ENCODE measurements at places on chromosomes 1 and 21. TPM values are rescaled to one million over a fixed set of nuclear protein-coding genes. Genes with fewer than 3 reads are reported as not detected.

- no peak overlapping the region for H3K4me3 ChIP-seq
- H3K36me3 ChIP-seq = peaks cover 36% of the 10 kb centered on the region
- DNase-seq = no peak
- H3K27ac ChIP-seq = no peak overlapping the region
- no peaks in the 10 kb centered on the region for H3K27me3 ChIP-seq
Observed at GRCh38 chr1:219999821-220000220, 46.5 kb downstream of the EPRS1 start.

Gene MAGI3
- total RNA-seq = 11.8 TPM

DNA sequence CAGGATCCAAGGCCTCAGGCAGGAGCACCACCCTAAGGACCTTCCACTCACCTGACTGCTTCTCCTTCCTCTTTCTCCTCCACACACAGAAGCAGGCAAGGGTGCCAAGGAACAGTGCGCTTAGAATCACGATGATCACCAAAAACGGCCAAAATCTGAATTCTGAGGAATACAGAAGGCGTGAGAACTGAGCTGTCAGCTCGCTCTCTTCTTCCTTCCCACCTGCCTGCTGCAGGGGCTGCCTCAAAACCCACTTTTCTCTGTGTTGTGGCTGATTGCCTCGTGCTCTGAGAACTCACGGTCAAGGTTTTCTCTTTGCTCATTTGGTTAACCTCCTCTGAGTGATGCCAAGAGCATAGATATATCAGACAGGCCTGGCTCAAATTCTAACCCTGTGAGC lies 23.8 kb downstream of the CD244 start:
- no peaks in the 10 kb centered on the region for H3K4me1 ChIP-seq
- no peak overlapping the region for H3K27ac ChIP-seq
- DNase-seq = no peak
- no peak overlapping the region for H3K4me3 ChIP-seq
- no peaks in the 10 kb centered on the region for H3K27me3 ChIP-seq
- H3K36me3 ChIP-seq = no peaks in the 10 kb centered on the region

GRCh38 chr1:43531906-43532584 lies 1.4 kb downstream of the PTPRF start:
- H3K4me1 ChIP-seq = peaks cover 65% of the 10 kb centered on the region
- H3K27me3 ChIP-seq = no peaks in the 10 kb centered on the region
- H3K27ac ChIP-seq = peak overlapping the region; percentile 68
- no peak for DNase-seq
- peak overlapping the region; percentile 79 for H3K4me3 ChIP-seq
- H3K36me3 ChIP-seq = no peaks in the 10 kb centered on the region

Gene PLA2G2F
- 0.12 TPM for total RNA-seq

- no peaks in the 10 kb centered on the region for H3K4me1 ChIP-seq
- no peak overlapping the region for H3K4me3 ChIP-seq
- no peak for DNase-seq
- H3K27me3 ChIP-seq = no peaks in the 10 kb centered on the region
- H3K36me3 ChIP-seq = no peaks in the 10 kb centered on the region
Observed at GRCh38 chr1:15997637-15998280, 6.3 kb upstream of the SRARP start.

DNA sequence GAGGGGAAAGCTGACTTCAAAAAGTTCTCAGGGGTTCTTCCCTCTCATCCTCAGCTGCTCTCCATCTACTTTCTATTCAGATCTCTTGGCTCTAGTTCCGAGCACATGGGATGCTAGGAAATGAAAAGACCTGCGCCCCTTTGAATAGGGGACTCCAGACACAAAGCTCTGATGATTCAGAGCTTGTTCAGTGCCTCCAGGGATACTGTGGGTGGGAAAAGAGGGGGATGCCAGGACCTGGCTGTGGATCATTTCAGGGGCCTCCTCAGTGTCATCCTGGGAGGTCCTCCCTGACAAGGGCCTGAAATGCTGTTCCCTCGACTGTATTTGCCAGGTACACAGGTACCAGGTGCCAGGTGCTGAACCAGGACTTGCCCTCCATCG lies 943 bp upstream of the KIAA0040 start:
- no peaks in the 10 kb centered on the region for H3K27me3 ChIP-seq
- DNase-seq = no peak
- H3K4me3 ChIP-seq = peak overlapping the region; percentile 67
- H3K36me3 ChIP-seq = no peaks in the 10 kb centered on the region
- 0 out of 2 replicates have a peak overlapping the region, but pooled peaks have one; percentile 36 for H3K27ac ChIP-seq

Gene LAMB3
- 70.2 TPM for total RNA-seq

- H3K27me3 ChIP-seq = no peaks in the 10 kb centered on the region
- no peak overlapping the region for H3K27ac ChIP-seq
- H3K36me3 ChIP-seq = no peaks in the 10 kb centered on the region
- no peaks in the 10 kb centered on the region for H3K4me1 ChIP-seq
- DNase-seq = no peak
Observed at GRCh38 chr1:233005703-233006102, 55.3 kb downstream of the NTPCR start.

Gene PAQR6
- 10.9 TPM for total RNA-seq

DNA sequence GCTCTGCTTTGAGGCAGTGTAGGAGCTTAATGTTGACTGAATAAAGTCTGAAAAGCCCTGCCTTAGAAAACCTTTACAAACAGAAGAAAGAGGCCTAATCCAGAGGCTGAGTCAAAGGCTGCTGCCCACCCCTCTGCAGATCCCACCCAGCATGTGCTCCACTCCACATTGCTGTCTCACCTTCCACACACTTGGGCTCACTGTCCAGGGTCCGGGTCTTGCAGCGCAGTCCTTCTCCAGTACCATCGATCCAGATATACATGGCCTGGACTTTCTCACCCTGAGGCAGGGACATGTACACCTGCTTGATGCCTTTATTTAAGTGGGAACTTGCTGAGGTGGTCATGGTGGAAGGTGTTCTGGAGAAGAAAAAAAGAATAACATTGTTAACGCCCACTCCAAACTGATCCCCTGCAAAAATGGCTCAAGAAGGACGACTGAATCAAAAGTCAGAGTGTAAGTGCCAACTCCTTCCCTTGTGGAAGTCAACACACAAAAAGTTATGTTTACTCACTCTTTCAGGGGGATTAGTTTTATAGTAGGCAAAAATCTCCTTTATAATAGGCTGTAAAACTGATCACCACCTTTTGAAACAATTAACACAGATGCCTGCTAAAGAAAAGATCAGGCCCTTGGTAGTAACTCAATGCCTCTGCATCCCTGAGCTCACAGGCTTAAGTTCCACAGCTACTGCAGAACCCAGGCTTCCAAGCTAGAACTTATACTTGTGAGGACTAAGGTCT lies 3.0 kb downstream of the GLUL start:
- peaks cover 48% of the 10 kb centered on the region for H3K36me3 ChIP-seq
- peaks cover 16% of the 10 kb centered on the region for H3K4me1 ChIP-seq
- no peak overlapping the region for H3K4me3 ChIP-seq
- no peaks in the 10 kb centered on the region for H3K27me3 ChIP-seq
- DNase-seq = no peak

DNA sequence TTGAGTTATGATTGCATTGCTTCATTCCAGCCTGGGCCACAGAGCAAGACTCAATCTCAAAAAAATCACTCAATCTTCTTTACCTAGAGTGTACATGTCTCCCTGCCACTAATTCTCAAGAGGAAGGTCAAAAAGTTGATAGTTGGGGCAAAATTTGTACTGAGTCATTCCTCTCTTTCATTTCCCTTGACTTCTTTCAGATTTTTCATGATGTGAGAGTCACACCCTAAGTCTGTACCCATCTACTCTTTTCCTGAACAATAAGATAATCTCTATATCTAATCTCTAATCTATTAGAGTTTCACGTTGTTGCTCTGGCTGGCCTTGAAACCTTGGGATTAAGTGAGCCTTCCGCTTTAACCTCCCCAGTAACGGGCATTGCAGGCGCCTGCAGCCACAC lies 1.1 kb upstream of the BRDT start:
- no peak overlapping the region for H3K4me3 ChIP-seq
- DNase-seq = no peak

Gene PRRX1
- total RNA-seq = 0.37 TPM

- DNase-seq = peak; percentile 71
- H3K27ac ChIP-seq = peak overlapping the region; percentile 47
- H3K4me1 ChIP-seq = peaks cover 61% of the 10 kb centered on the region
- H3K4me3 ChIP-seq = no peak overlapping the region
- no peaks in the 10 kb centered on the region for H3K36me3 ChIP-seq
Observed at GRCh38 chr1:32992489-32993323, 28.1 kb upstream of the RNF19B start.

- H3K27me3 ChIP-seq = no peaks in the 10 kb centered on the region
- no peak overlapping the region for H3K4me3 ChIP-seq
- peaks cover 60% of the 10 kb centered on the region for H3K4me1 ChIP-seq
- H3K27ac ChIP-seq = no peak overlapping the region
Observed at GRCh38 chr1:23194119-23194984, 22.9 kb downstream of the HTR1D start.

Gene TNFRSF14
- total RNA-seq = 0.66 TPM

GRCh38 chr1:17757426-17757825 lies 2.3 kb downstream of the ACTL8 start:
- H3K36me3 ChIP-seq = no peaks in the 10 kb centered on the region
- no peaks in the 10 kb centered on the region for H3K4me1 ChIP-seq
- H3K4me3 ChIP-seq = no peak overlapping the region
- no peaks in the 10 kb centered on the region for H3K27me3 ChIP-seq

DNA sequence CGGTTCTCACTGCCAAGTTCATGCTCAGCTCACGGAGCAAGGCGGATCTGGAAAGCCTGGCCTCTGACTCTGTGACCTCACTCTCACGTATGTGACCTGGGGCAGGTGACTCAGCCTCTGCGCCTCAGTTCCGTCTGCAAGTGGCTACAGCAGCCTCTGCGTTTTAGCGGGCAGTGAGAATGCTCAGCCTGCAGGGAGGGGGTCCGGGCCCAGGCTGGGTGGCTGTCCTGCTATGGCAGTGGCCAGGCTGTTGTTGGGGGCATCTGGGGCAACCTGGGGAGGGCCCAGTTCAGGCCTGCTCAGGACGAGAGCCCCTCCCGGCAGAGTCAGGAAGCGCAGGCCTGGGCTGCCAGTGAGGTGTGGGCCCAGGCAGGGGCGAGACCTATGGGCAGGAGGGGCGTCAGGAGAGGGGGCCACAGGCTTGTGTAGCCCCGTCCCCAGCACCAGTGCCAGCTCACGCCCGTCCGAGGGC lies 27.9 kb downstream of the ARHGEF16 start:
- peaks cover 29% of the 10 kb centered on the region for H3K4me1 ChIP-seq
- peak overlapping the region; percentile 36 for H3K27ac ChIP-seq
- no peaks in the 10 kb centered on the region for H3K27me3 ChIP-seq
- no peaks in the 10 kb centered on the region for H3K36me3 ChIP-seq

Gene GFI1
- total RNA-seq = 8.1 TPM

DNA sequence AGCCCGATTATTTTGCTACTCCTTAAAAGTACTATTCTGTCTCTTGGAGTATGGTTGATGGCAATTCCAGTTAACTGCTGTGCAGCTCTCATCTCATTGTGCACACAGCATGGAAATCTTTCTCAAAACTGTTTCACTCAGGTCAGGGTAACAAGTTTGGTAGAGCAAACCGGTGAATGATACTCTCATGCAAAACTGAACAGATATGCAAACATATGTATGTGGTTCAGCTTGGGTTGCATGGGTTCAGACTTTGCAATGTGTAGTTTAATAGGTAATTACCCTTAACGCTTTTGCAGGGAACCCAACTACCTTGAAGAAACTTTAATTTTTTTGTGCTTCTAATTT lies 2.2 kb downstream of the GADD45A start:
- no peak for DNase-seq
- peak overlapping the region; percentile 91 for H3K4me3 ChIP-seq
- H3K36me3 ChIP-seq = peaks cover 17% of the 10 kb centered on the region

DNA sequence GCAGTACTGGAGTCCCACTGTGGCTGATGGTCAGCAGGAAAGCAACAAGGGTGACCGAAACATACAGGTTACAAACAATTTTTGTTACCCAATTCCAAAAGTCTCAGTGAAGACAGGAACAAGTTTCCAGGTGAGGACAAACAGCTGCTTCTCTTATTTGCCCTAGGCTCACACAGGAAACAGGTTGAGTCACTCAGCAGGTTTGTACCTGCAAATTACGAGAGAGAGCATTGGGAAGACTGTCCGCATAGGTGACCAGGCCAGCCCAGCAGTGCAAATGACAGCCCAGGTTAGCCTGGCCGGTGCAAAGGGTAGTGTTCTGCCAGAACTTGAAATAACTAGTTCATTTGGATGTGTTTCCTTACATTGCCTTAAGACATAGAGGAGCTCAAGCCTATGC lies 40.0 kb upstream of the DSCAM start:
- no peak for DNase-seq
- H3K4me3 ChIP-seq = no peak overlapping the region
- no peaks in the 10 kb centered on the region for H3K27me3 ChIP-seq

DNA sequence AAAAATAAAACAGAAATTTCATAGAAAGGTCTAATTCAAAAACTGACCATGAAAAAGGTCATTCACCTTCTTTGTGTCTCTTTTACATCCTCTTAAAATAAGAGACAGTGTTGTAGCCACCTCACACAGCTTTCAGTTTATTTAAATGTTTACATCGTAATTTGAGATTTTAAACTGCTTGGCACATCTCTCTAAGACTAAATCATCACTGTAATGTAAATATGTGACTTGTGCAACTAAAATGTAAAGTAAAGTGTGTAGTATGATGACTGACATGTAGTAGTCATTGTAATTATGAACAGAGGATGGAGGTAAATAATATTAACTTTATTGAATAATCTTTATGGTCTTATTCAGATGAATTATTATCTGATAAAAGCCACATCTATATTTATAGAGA lies 283.9 kb downstream of the KCNT2 start:
- H3K27ac ChIP-seq = no peak overlapping the region
- no peak for DNase-seq
- no peak overlapping the region for H3K4me3 ChIP-seq
- H3K27me3 ChIP-seq = no peaks in the 10 kb centered on the region

DNA sequence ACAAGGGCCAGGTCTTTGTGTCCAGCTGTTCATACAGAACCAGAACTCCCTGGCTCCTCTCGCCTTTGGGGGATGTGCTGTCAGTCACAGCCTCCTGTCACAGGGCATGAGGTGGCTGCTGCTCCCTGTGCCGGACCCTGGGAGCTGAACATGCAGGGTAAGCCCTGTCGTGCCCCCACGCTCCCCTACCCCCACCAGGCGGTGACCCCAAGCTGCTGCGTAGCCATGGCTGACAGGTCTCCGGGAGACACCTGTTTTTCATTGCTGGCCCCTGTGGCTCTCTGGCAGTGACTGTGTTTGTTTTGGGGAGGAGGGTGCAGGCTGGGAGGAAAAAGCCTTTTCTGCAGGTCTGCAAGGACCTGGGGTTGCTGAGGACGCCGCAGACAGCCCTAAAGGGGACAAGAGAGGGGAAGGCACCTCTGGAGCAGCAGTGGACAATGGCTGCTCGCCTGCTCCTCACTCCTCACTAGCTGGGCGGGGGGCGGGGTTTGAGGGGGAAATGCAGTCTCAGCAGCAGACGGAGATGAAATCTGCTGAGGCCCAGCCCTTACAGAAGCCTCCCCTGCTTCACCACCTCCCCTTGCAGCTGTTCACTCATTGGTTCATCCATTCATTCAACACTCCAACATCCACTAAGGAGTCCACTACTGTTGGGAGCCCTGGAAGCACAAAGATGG lies 81.4 kb downstream of the TRABD2B start:
- H3K4me1 ChIP-seq = no peaks in the 10 kb centered on the region
- no peak overlapping the region for H3K27ac ChIP-seq
- DNase-seq = no peak
- peaks cover 12% of the 10 kb centered on the region for H3K27me3 ChIP-seq
- no peaks in the 10 kb centered on the region for H3K36me3 ChIP-seq
- no peak overlapping the region for H3K4me3 ChIP-seq

Data from HCT116 (cell line).